Astrocyte (in vitro differentiated cells and primary cell): ENCODE measurements at places on chromosomes 5 and 9.

DNA sequence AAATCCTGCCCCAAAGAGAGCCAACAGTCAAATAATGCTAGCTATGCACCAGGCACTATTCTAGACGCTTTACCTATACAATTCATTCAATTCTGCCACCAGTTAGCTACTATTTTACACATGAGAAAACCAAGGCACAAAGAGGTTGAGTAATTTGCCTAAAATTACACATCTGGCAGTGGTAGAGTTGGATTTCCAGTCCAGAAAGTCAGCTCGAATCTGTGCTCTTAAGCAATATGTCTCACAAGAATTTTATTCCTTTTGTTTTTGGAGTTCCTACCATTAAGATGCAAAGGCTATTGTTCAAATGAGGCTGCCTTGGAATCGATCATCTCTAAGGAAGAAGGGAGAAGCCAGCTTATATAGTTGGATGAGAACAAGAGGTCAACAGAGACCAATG is 256.9 kb upstream of the RASA1 start:
- no peak for DNase-seq

GRCh38 chr5:177594071-177594470 is 2.1 kb downstream of the TMED9 start:
- no peak for DNase-seq

- DNase-seq, result no peak
Measured at GRCh38 chr9:5899292-5899691, 8.6 kb downstream of the MLANA start.

GRCh38 chr5:14292766-14293658 is 149.9 kb downstream of the TRIO start:
- no peak for DNase-seq

DNA sequence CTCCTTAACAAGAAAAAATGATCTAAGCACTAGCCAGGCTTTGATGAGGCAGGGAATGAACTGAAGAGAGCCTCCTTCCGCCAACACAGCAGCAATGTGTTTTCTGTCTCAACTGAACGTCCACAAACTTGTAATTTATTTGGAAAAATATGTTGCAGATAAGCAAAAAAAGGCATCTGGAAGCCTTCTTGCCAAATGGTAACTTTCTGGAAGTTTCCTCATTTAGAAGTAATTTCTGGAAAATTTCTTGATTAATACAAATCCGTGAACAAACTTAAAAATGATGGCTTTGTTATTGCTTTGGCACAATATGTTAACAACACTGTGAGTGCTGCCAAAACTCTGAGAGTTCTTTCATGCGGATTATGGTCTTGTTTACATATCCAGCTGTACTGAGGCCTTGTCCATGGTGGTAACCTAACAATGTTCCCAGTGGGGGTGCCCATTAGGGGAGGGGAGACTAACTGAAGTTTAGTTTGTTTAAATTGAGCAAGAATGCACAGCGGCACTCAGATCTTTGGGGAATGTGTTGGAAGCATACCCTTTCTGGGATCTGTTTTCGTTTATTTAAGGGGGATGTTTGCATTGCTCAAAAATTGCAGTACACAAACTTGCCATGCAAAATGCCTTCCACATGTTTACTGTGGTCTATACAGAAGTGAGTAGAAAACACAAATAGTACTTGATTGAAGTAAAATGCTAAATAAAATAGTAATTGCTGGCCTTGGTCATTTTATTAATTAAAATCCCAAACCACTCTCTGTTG is 334.7 kb downstream of the NR2F1-AS1 start:
- DNase-seq, result peak; percentile 49

GRCh38 chr9:127021664-127022363 is 100.6 kb downstream of the ANGPTL2 start:
- DNase-seq, result peak; percentile 88

DNA sequence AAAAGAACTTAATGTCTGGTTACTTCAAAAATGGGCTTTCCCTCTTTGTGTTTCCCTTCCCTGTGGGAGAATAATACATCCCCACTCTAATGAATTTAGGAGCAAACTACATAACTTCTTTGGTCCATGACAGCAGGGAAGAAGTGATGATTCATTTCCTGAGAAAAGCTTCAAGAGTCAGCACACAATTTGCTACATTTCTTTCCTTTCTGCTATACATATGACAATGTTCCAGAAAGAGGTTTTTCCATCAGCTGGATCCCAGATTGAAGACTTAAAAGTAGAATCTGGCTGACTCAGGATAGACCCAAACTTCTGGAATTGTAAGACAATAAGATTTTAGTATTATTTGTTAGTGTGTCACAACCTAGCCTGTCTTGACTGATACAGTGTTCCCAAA is 126.1 kb downstream of the DRD1 start:
- no peak for DNase-seq

DNA sequence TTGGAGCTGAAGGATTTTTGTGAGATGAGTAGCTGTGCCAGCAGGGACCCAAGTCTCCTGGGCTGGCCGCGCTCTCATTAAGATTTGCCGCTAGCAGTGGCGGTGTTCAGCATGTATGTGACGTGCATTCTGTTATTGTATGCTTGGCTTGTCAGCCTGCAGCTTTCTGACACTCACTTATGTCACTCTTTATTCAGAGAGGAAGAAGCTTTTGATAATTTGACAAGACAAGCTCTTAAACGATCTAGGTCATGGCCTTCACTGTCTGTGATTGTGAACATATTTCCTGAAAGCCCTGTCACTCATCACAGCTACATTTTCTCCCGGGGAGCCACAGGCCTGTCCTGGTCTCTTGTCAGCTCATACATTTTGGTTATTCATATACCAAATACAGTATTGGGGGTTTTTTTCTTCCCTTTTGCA is 98.2 kb upstream of the GRHPR start:
- peak; percentile 20 for DNase-seq

GRCh38 chr5:154701181-154701580 is 54.0 kb upstream of the LARP1 start:
- no peak for DNase-seq

- no peak for DNase-seq
Measured at GRCh38 chr5:74538206-74538661, 102.3 kb downstream of the ENC1 start.

GRCh38 chr9:16386007-16386826 is 484.3 kb downstream of the BNC2 start:
- peak; percentile 38 for DNase-seq

- DNase-seq, result no peak
Measured at GRCh38 chr5:76580981-76581380, 42.2 kb downstream of the F2RL2 start.

GRCh38 chr5:67012171-67012570 is 184.4 kb downstream of the CD180 start:
- peak; percentile 71 for DNase-seq

- DNase-seq, result no peak
Measured at GRCh38 chr9:3946840-3947587, 352.9 kb downstream of the GLIS3 start.

DNA sequence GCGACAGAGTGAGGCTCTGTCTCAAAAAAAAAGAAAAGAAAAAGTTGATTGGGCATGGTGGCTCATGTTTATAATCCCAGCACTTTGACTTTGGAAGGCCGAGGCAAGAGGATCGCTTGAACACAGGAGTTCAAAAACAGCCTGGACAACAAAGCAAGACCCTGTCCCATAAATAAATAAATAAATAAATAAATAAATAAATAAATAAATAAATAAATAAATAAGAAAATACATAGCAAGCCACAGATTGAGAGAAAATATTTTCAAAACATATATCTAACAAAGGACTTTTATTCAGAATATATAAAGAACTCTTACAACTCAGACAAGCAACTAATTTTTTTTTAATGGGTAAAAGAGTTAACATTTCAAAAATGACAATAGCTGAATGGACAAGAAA is 71.2 kb downstream of the PLPP1 start:
- DNase-seq, result no peak

DNA sequence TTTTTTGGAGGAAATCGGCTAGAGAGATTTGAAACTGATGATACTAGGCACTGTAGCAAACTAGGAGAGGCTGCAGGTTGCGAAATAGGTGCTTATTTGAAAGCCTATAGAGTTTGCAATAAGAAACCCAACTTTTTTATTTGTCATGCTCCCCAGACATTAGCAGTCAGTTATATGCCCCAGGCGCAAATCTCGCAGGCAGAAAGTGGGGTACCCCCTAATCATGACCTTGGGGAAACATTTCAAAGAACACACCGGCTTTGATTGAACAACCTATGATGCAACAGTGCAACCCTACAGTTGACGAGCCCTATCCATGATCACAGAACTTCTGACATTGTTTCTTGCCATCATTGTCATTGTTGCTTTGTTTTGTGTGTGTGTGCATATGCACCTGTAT is 510.5 kb downstream of the RAB3C start:
- DNase-seq, result no peak

- DNase-seq, result no peak
Measured at GRCh38 chr5:149279661-149280060, 8.0 kb downstream of the AFAP1L1 start.

DNA sequence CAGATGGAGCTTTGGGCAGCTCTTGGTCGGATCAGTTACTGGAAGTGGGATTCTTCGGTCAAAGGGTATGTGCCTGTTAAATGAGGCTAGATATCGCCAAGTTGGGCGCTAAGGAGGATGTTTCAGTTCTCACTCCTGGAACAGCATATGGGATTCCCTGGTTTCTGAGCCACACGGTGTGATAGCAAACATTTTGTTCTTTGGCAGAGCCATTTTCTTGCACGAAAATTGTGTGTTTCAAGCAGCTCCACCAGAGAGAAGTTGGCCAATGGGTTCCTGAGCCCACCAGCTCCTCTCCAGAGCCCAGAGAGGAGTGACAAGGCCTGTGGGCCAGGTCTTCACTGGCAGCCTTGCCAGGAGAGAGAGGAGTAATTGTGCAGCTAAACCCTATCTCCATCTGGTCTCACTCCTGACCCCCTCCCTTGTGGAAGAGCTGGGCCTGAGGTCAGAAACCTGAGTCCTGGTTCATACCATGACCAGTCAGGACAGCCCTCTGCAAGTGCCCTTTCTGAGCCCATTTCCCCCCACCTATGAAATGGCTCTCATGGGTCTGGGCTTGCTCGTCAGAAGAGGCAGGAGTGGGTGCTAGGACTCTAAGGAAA is 10.7 kb upstream of the SLC6A7 start:
- no peak for DNase-seq

- DNase-seq, result peak; percentile 91
Measured at GRCh38 chr5:143248822-143249579, 154.5 kb downstream of the NR3C1 start.

DNA sequence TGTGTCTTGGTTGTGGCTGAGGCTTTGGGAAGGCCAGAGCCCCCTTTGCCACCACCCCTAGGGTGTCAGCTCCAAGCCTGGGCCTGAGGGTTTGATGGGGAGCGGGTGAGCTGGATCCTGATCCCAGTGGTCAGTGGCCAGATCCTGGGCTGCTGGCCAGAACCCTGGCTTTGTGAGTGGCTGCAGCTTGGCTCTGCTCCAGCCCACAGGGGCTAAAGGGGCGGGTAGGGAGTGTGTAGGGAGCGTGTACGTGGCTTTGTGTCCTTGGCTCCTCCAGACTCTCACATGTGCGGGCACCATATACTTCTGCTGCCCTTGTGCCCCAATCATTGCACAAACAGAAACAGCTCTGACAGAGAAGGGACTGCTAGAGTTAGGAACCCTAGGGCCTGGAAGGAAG is 1.2 kb upstream of the IL11RA start:
- no peak for DNase-seq

GRCh38 chr5:96293966-96294883 is 138.8 kb downstream of the PCSK1 start:
- peak; percentile 25 for DNase-seq

DNA sequence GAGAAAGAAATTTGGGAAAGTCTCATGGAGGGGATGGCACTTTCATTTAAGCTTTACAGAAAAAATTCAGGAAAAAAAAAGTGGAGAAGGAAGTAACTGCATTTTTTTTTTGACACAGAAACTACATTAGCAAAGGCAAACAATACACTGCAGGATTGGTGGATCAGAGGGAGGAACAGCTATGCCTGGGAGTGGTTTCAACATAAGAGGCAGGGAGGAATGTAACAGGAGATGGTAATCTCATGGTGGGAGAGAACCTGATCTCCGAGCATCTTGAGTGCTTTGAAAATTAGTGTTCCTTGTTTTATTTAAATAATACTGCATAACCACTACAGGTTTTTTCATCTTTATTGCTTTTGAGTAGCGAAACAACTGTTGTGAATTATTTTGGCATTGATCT is 249.4 kb downstream of the FAM170A start:
- no peak for DNase-seq

- no peak for DNase-seq
Measured at GRCh38 chr5:101942321-101942882, 353.7 kb downstream of the SLCO4C1 start.

- no peak for DNase-seq
Measured at GRCh38 chr5:68543212-68543611, 327.7 kb downstream of the PIK3R1 start.

DNA sequence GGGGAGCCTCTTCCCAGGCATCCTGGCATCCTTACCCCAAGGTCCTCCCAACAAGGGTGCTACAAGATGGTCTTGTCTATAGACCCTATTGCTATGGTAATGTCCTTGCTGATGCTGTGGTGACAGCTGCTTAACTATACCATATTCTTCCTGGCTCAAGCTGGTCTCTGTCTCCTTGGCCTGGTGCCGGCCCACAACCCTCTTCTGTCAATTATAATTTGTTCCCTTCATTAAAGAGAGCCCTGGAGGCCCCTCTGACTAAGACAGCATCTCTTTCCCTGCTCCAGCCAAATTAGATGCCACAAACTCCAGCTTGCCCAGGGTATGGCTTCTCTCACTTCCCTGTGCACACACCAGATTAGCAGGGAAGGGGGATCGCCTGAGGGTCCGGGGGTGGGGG is 86.7 kb downstream of the PSD2 start:
- DNase-seq, result no peak

DNA sequence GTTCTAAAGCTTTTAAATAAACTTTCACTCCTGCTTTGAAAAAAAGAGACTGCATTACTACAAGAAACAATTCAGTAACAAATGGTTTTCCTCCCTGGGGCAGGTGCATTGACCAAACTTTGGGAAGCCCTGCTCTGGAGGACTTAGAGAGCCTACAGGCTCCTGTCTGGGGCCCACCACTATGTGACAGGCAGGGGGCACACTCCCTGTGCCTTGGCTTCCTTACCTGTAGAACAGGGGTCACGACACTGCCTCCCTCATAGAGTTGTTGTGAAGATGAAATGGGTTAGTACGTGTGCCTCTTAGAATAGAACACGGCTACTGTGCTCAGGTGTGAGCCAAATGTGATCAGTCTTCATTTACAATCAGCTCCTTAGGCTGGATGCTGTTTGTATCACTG is 130.1 kb downstream of the GPBP1 start:
- no peak for DNase-seq

DNA sequence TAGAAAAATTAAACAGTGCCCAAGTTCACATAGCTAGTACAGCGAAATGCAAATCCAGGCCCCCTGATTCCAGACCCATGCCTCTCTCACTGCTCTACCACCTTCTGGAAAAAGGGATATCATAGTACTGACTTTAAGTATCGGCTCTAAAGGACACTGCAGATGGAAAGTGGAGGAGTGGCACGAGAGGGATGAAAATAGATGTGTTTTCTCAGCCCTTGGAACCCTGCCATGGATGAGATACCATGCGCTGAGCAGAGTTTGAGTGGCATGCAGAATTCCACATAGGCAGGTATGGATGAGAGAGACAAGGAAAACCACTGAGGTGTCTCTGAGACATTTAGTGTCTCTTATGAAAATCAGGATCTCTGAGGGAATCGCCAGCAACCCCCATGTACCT is 18.8 kb downstream of the CKMT2 start:
- no peak for DNase-seq

GRCh38 chr5:123805300-123805699 is 293.3 kb downstream of the CSNK1G3 start:
- no peak for DNase-seq

GRCh38 chr9:110807956-110808598 is 139.5 kb downstream of the MUSK start:
- peak; percentile 27 for DNase-seq
